Progenitor cell of endocrine pancreas (in vitro differentiated cells): ENCODE measurements at places on chromosomes 6 and 20. TPM values are rescaled to one million over a fixed set of nuclear protein-coding genes. Genes with fewer than 3 reads are reported as not detected.

- H3K4me3 ChIP-seq, result no peak overlapping the region
- peaks cover 11% of the 10 kb centered on the region for H3K27me3 ChIP-seq
- no peaks in the 10 kb centered on the region for H3K36me3 ChIP-seq
- no peak for DNase-seq
- H3K27ac ChIP-seq, result no peak overlapping the region
Measured at GRCh38 chr6:106124015-106124414, 37.9 kb downstream of the PRDM1 start.

- H3K4me3 ChIP-seq, result peak overlapping the region; percentile 10
- H3K4me1 ChIP-seq, result peaks cover 18% of the 10 kb centered on the region
- H3K27me3 ChIP-seq, result peaks cover 54% of the 10 kb centered on the region
- peak overlapping the region; percentile 87 for H3K27ac ChIP-seq
- no peaks in the 10 kb centered on the region for H3K36me3 ChIP-seq
Measured at GRCh38 chr20:59269411-59270025, 30.9 kb upstream of the EDN3 start.

GRCh38 chr6:74578339-74578738 is 627.5 kb downstream of the COL12A1 start:
- peaks cover 11% of the 10 kb centered on the region for H3K4me1 ChIP-seq
- no peak overlapping the region for H3K4me3 ChIP-seq
- H3K27ac ChIP-seq, result no peak overlapping the region

GRCh38 chr6:29589423-29590048 is 4.6 kb downstream of the OR2H2 start:
- H3K4me3 ChIP-seq, result no peak overlapping the region
- no peaks in the 10 kb centered on the region for H3K4me1 ChIP-seq
- H3K27me3 ChIP-seq, result peaks cover 22% of the 10 kb centered on the region
- no peaks in the 10 kb centered on the region for H3K36me3 ChIP-seq

DNA sequence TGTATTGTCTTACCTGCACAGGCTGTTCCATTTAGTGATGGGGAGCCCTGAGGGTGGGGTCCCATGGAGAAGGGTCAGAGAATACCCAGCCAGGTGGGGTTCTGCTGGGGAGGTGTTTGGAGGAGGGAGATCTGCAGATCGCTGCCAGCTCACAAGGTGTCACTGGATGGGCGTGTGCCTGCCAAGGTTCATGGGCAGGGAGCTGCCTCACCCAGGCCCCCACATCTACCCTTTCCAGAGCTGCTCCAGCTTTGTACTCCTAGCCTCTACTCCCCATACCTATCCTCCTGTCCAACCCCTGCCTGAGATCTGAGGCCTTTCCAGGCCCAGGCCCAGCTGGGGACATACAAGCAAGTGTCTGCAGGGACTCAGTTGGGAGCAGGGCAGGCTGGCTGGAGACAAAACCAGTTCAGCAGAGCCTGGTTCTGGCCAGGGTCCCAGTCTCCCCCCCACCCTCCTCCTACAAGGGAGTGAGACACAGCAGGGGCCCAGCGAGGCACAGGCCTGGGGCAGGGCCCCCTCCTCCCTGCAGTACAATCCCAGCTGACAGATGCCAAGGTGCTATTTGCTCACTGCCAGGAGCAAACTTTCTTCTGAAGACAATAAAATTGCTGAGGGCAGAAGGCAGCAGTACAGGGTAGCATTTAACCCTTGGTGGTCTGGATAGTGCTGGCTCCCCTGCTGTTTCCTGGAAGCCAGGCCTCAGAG is 19.7 kb downstream of the SPDEF start:
- no peaks in the 10 kb centered on the region for H3K4me1 ChIP-seq
- DNase-seq, result no peak
- H3K4me3 ChIP-seq, result no peak overlapping the region
- H3K36me3 ChIP-seq, result no peaks in the 10 kb centered on the region

DNA sequence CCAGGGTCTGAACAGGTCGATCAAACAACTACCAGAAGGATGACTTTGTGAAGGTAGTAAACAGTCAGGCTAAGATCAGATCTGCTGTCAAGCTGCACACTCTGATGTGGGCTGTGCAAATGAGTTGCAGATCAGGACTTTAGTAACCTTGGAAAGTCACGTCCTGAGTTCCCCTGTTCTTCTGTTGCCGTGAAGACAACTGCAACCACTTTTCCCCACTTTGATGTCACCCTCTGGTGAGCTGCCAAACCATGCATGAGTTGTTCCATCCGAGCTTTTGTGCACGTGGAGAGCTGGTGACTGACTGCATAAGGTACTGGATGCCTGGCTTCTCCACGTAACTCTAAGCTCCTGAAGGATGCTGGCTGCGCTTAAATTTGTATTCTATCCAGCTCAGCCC is 111.0 kb downstream of the CD83 start:
- no peak overlapping the region for H3K4me3 ChIP-seq
- peaks cover 3% of the 10 kb centered on the region for H3K4me1 ChIP-seq
- DNase-seq, result no peak
- peaks cover 1% of the 10 kb centered on the region for H3K36me3 ChIP-seq

Gene FAM210B
- 60.3 and 67.2 TPM in 2 replicates for total RNA-seq

Gene HMGCLL1
- total RNA-seq, result 0.96 and 1.8 TPM in 2 replicates

Gene STX11
- not detected in 2 replicates for total RNA-seq
